ENCODE measurements at places on chromosomes 4 and X.

- DNase-seq = no peak
These were observed 108.0 kb downstream of the ANAPC4 start for GRCh38 chr4:25485104-25485503.

DNA sequence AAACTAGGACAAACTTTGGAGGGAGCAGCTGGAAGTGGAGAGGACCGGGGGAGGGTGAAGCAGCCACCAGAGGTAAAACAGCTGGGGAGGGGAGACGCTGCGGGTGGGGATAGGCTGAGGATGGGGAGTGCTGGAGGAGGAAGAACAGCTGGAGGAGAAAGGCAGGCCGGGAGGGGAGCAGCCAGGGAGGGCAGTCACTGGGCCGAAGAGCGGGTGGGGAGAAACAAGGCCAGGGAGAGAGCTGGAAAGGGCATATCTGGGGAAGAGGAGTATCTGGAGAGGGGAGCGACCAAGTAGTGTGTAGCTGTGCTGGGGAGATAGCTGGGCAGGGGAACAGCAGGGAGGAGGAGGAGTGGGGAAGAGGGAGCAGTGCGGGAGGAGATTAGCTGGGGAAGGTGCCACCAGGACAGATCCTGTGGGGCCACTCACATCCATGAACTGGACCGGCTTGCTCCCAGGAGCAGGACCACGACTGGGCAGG is 2.7 kb downstream of the SLC38A5 start:
- no peak for DNase-seq

GRCh38 chrX:118499295-118499694 is 3.7 kb downstream of the DOCK11 start:
- DNase-seq = no peak

GRCh38 chrX:154349979-154350378 is 24.5 kb downstream of the FLNA start:
- no peak for DNase-seq
